Activated CD4-positive, alpha-beta memory T cell treated with anti-CD3 and anti-CD28 coated beads for 36 hours (primary cell): ENCODE measurements at places on chromosomes 6 and 20. TPM values are rescaled to one million over a fixed set of nuclear protein-coding genes. Genes with fewer than 3 reads are reported as not detected.

GRCh38 chr20:49166534-49167449 lies 21.3 kb downstream of the STAU1 start:
- peaks cover 61% of the 10 kb centered on the region for H3K4me1 ChIP-seq
- H3K4me3 ChIP-seq: peak overlapping the region; percentile 41
- peak overlapping the region; percentile 84 for H3K27ac ChIP-seq
- no peak for DNase-seq
- H3K36me3 ChIP-seq: peaks cover 12% of the 10 kb centered on the region

GRCh38 chr6:94570581-94570980 lies 1006.8 kb upstream of the MANEA start:
- H3K4me3 ChIP-seq: no peak overlapping the region
- H3K27me3 ChIP-seq: no peaks in the 10 kb centered on the region
- H3K27ac ChIP-seq: no peak overlapping the region
- H3K36me3 ChIP-seq: no peaks in the 10 kb centered on the region
- DNase-seq: no peak

DNA sequence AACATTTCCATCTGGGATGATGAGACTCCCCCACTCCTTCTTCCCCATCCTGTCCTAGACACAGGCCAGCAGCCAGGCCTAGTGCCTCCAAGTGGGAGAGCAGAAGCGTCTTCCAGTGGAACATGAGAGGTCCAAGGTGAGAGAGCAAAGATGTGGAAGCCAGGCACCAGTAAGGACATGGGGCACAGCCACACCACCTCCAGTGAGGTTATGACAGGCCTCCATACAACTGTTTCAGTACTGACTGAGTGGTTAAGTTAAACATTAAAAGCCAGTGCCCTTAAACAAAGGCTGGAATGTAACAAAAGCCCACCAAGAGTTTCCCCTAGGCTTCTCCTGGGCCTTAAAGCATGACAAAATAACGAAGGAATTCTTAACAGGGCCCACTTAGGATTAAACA lies 5.3 kb downstream of the ZBTB24 start:
- peaks cover 68% of the 10 kb centered on the region for H3K36me3 ChIP-seq
- DNase-seq: no peak
- peak overlapping the region; percentile 9 for H3K27ac ChIP-seq
- peaks cover 80% of the 10 kb centered on the region for H3K4me1 ChIP-seq
- peak overlapping the region; percentile 76 for H3K4me3 ChIP-seq

- no peaks in the 10 kb centered on the region for H3K36me3 ChIP-seq
- no peak overlapping the region for H3K27ac ChIP-seq
- peaks cover 7% of the 10 kb centered on the region for H3K27me3 ChIP-seq
- no peak overlapping the region for H3K4me3 ChIP-seq
- H3K4me1 ChIP-seq: no peaks in the 10 kb centered on the region
These were observed 19.8 kb downstream of the SH3BGRL2 start for GRCh38 chr6:79650950-79651349.

DNA sequence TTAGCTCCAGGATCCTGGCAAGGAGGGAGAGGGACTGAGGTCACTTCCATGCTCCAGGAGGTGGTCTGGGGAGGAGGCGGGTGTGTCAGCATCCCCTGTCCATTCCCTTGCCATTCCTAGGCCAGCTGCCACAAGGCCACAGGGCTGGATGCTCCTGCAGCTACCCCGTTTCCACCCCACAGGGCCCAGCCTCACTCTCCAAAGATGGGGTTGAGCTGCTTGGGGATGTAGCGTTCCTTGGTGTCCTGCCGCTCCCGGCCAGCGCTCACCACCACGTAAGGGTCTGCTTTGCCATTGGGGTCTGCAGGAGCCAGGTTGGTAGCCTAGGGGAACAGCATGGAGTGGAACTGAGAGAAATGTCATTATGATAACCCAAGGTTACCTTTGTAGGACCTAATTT lies 23.0 kb downstream of the ERGIC3 start:
- H3K36me3 ChIP-seq: no peaks in the 10 kb centered on the region
- H3K27me3 ChIP-seq: peaks cover 2% of the 10 kb centered on the region
- H3K4me1 ChIP-seq: no peaks in the 10 kb centered on the region
- DNase-seq: no peak
- no peak overlapping the region for H3K4me3 ChIP-seq
- H3K27ac ChIP-seq: no peak overlapping the region

DNA sequence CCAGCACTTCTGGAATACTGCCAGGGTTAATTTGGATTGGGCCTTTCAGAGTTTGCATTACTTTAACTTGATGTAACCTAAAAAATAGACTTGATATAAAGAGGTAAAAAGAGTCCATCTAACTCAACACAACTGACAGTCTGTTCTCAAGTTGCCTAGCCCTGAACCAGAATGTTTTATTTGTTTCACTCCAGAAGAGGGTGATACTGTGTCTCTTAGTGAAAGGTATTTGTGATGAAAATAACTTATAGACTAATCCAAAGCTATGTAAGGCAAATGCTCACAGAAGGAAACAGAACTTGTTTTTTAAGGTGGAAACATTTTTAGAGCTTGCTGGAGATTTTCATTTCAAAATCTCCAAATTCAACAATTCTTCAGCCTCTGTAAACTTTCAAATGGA lies 469.1 kb upstream of the RUNX2 start:
- DNase-seq: no peak
- H3K36me3 ChIP-seq: peaks cover 10% of the 10 kb centered on the region
- H3K4me3 ChIP-seq: no peak overlapping the region

GRCh38 chr6:57173056-57173885 lies 1.1 kb downstream of the BAG2 start:
- peak; percentile 42 for DNase-seq
- H3K4me1 ChIP-seq: peaks cover 24% of the 10 kb centered on the region
- H3K27ac ChIP-seq: peak overlapping the region; percentile 87
- H3K36me3 ChIP-seq: peaks cover under 1% of the 10 kb centered on the region
- H3K4me3 ChIP-seq: peak overlapping the region; percentile 90

ABRACL gene
- 179 TPM for total RNA-seq

DNA sequence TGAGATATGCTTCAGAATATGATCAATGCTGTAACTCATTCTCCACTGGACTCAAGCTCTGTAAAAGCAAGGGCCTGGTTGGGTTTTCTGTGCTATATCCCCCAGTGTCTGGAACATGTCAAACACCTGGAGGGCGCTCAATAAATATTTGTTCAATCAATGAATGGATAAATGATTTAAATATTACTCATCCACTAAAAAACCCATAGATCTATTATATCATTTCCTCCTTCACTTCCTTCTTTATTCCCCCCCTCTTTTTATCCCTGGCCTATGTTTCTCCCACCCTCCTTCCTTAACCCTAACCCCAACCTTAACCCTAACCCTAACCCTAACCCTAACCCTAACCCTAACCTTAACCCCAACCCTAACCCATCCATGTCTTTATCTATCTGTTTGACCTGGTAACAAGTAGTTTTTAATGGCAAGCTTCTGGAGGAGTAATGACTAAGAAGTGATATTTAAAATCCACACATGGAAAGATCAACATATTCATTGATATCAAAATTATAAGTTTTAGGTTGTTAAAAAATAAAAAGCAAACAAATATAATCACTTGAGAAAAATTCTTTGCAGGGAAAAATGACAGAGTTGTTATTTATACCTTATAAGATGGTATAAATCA lies 103.8 kb upstream of the GLP1R start:
- H3K36me3 ChIP-seq: no peaks in the 10 kb centered on the region
- peaks cover 2% of the 10 kb centered on the region for H3K27me3 ChIP-seq
- no peak overlapping the region for H3K27ac ChIP-seq
- no peaks in the 10 kb centered on the region for H3K4me1 ChIP-seq
- H3K4me3 ChIP-seq: no peak overlapping the region
- no peak for DNase-seq

- DNase-seq: peak; percentile 32
- H3K4me3 ChIP-seq: peak overlapping the region; percentile 5
These were observed 7.7 kb upstream of the ZKSCAN8 start for GRCh38 chr6:28134015-28134414.

RAET1G gene
- not detected for total RNA-seq

MPIG6B gene
- not detected for total RNA-seq

MYT1 gene
- not detected for total RNA-seq

PHACTR3 gene
- total RNA-seq: not detected

DNA sequence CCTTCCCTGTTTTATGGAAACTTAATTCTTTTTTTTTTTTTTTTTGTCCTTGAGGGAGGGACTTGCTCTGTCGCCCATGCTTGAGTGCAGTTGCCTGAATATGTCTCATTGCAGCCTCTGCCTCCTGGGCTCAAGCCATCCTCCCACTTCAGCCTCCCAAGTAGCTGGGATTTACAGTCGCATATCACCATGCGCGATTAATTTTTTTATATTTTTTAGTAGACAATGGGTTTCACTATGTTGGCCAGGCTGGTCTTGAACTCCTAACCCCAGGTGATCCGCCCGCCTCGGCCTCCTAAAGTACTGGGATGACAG lies 654 bp downstream of the TMEM14C start:
- peaks cover 16% of the 10 kb centered on the region for H3K36me3 ChIP-seq
- peak overlapping the region; percentile 82 for H3K27ac ChIP-seq
- H3K4me3 ChIP-seq: peak overlapping the region; percentile 84
- H3K27me3 ChIP-seq: no peaks in the 10 kb centered on the region
- peaks cover 34% of the 10 kb centered on the region for H3K4me1 ChIP-seq

DNA sequence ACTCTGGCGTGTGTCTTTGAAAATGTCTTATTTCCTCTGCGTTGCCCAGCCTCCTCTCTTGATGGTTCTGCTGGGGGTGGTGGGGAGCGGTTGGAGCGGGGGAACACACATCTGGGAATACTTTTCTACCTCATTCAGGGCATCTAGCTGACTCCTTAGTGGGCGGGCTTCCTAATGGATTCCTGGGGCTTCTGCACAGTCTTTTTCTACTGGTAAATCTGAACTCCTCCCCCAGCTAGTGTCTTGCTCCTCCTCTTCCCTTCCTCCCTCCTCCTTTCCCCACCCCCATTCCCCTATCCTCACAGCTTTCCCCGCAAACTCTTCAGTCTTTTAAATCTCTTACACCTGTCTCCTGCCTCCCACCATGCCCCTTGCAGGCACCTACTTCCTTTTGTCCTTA lies 74.4 kb downstream of the PRL start:
- no peaks in the 10 kb centered on the region for H3K27me3 ChIP-seq
- no peak overlapping the region for H3K4me3 ChIP-seq
- H3K4me1 ChIP-seq: no peaks in the 10 kb centered on the region
- no peaks in the 10 kb centered on the region for H3K36me3 ChIP-seq
- no peak for DNase-seq
- H3K27ac ChIP-seq: no peak overlapping the region

SLC4A11 gene
- 1.1 TPM for total RNA-seq

FAM162B gene
- total RNA-seq: not detected

BMP2 gene
- total RNA-seq: not detected

- no peaks in the 10 kb centered on the region for H3K27me3 ChIP-seq
- H3K4me1 ChIP-seq: no peaks in the 10 kb centered on the region
- no peak for DNase-seq
- no peak overlapping the region for H3K27ac ChIP-seq
These were observed 411.5 kb downstream of the PKHD1 start for GRCh38 chr6:51675922-51676275.

MRAP2 gene
- total RNA-seq: not detected

GRCh38 chr6:166410426-166410935 lies 27.7 kb upstream of the MPC1 start:
- H3K4me3 ChIP-seq: peak overlapping the region; percentile 3
- no peak overlapping the region for H3K27ac ChIP-seq
- DNase-seq: no peak
- no peaks in the 10 kb centered on the region for H3K36me3 ChIP-seq
- no peaks in the 10 kb centered on the region for H3K27me3 ChIP-seq

B3GAT2 gene
- total RNA-seq: 0.05 TPM

ADGB gene
- total RNA-seq: 0.56 TPM

MAP7 gene
- 1.3 TPM for total RNA-seq

GNAS-AS1 gene
- 1.1 TPM for total RNA-seq

DNA sequence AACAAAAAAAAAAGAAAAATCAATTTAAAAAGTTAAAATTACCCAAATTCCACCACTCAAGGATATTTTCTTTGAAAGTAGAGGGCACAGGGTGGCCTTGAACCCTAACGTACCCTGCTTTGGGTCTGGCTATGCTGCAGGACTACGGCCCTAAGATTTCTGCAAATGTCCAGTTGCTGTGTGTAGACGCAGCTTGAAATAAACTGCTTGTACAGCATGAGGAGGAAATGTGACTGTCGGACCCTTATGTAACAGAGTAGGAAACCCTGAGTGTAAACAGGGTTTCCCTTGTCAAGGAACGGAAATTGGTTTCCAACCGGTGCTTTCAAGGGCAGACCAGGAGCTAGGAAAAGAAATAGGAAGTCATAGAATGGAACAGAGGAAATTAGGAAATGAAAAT lies 60.7 kb upstream of the SHLD1 start:
- no peaks in the 10 kb centered on the region for H3K4me1 ChIP-seq
- H3K27me3 ChIP-seq: no peaks in the 10 kb centered on the region
- DNase-seq: no peak
- no peaks in the 10 kb centered on the region for H3K36me3 ChIP-seq
- no peak overlapping the region for H3K4me3 ChIP-seq

VGLL2 gene
- total RNA-seq: not detected

RREB1 gene
- 13.5 TPM for total RNA-seq

ISM1 gene
- total RNA-seq: 0.36 TPM

EEF1A2 gene
- total RNA-seq: 1.1 TPM

PI16 gene
- 1.0 TPM for total RNA-seq

DNA sequence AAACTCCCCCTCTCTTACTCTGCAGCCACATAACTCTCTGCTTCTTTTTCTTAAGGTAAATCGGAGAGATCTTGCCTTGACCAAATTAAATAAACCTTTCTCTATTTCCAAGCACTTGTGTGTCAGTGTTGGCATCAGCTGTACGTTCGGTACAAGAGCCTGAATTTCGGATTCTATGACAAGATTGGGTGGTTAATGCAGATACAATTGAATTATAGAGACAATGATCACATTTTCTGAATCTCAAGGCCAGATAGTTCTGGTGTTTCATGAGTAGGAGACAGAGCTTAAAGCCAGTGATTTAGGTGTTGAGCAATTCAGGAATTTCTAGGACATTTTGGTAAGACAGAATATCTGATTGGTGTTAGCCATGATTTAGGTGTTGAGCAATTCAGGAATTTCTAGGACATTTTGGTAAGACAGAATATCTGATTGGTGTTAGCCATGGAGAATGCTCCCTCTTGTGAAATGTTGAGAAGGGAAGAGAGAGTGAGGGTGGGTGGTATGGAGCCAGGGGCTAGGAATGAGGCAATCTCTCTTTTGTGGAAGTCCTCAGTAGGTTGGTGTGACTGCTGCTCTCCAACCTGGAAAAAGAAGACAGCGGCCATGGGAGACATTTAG lies 5.1 kb downstream of the SPINT3 start:
- no peak overlapping the region for H3K4me3 ChIP-seq
- H3K27me3 ChIP-seq: peaks cover 30% of the 10 kb centered on the region
- no peak for DNase-seq
- peaks cover 10% of the 10 kb centered on the region for H3K4me1 ChIP-seq
- H3K27ac ChIP-seq: no peak overlapping the region
- no peaks in the 10 kb centered on the region for H3K36me3 ChIP-seq
